ENCODE measurements at places on chromosomes 6 and 20. TPM values are rescaled to one million over a fixed set of nuclear protein-coding genes. Genes with fewer than 3 reads are reported as not detected.

Gene ATXN1
- 43.4 TPM for total RNA-seq

Gene KHDC1
- total RNA-seq: 2.1 TPM

Gene TOMM6
- total RNA-seq: 164 TPM

Gene MAP3K4
- total RNA-seq: 44.6 TPM

Gene SEMG1
- total RNA-seq: not detected

Gene LY6G5C
- total RNA-seq: 2.2 TPM

Gene MYCT1
- not detected for total RNA-seq

All from activated naive CD4-positive, alpha-beta T cell treated with anti-CD3 and anti-CD28 coated beads, Interleukin-2, amount 10 ng/mL, durations not matched to agents 5 hours and 36 hours (primary cell).